ENCODE measurements at places on chromosomes 12 and 14. TPM values are rescaled to one million over a fixed set of nuclear protein-coding genes. Genes with fewer than 3 reads are reported as not detected.

Gene RPS29
- total RNA-seq = 1,679 TPM

Gene JKAMP
- 32.7 TPM for total RNA-seq

Gene ASCL1
- not detected for total RNA-seq

Gene ARHGAP9
- total RNA-seq = 218 TPM

Gene BICD1
- 22.4 TPM for total RNA-seq

Gene RNASE7
- total RNA-seq = not detected

Gene ARMH4
- total RNA-seq = 0.07 TPM
